Activated naive CD8-positive, alpha-beta T cell treated with anti-CD3 and anti-CD28 coated beads, Interleukin-2, amount 50 U/mL, for 24 hours (primary cell): ENCODE measurements at places on chromosomes 5 and 9.

- H3K4me1 ChIP-seq = peaks cover 19% of the 10 kb centered on the region
- peak overlapping the region; percentile 53 for H3K27ac ChIP-seq
- no peaks in the 10 kb centered on the region for H3K27me3 ChIP-seq
- no peak overlapping the region for H3K4me3 ChIP-seq
These were observed 513.4 kb upstream of the MEF2C start for GRCh38 chr5:89396278-89396954.

DNA sequence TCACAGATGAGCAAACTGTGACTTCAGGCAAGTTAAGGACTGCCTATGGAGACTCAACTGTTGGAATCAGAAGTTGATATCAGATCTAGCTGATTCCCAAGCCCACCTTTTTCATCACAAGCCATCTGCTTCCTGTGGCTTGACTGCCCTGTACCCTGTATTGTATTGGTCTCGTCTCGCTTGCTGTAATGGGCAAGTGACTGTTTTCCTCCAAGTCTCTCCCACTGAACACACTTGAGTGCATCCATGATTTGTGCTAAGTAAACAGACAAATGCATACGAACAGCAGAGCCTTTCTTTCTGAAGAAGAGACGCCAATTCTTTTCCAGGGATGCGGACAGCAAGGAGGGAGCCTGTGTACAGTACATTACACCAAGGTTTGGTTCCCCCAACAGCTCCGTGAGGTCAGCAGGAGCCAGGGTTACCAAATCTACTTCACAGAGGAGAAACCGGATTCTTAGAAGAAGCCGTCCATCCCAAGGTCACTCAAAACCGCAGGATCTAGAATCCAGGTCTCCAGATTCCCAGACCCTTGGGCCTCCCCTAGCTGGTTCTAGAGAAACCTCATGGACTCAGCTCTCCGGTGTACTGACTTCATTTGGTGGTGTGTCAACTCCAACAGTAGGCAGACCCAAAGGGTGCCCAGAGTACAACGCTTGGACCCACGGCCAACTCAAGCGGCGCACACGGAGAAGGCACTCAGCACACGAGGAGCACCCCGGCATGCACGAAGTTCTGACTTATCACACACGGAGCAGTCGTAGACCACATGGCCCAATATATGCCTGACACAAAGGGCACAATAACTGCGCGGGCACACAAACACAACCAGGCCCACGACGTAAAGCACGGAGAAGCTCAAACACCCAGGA is 1.1 kb downstream of the BAG1 start:
- H3K36me3 ChIP-seq = peaks cover 70% of the 10 kb centered on the region
- peak overlapping the region; percentile 96 for H3K4me3 ChIP-seq
- H3K27ac ChIP-seq = peak overlapping the region; percentile 95
- peaks cover 52% of the 10 kb centered on the region for H3K4me1 ChIP-seq
- peak; percentile 19 for DNase-seq
- H3K27me3 ChIP-seq = no peaks in the 10 kb centered on the region

DNA sequence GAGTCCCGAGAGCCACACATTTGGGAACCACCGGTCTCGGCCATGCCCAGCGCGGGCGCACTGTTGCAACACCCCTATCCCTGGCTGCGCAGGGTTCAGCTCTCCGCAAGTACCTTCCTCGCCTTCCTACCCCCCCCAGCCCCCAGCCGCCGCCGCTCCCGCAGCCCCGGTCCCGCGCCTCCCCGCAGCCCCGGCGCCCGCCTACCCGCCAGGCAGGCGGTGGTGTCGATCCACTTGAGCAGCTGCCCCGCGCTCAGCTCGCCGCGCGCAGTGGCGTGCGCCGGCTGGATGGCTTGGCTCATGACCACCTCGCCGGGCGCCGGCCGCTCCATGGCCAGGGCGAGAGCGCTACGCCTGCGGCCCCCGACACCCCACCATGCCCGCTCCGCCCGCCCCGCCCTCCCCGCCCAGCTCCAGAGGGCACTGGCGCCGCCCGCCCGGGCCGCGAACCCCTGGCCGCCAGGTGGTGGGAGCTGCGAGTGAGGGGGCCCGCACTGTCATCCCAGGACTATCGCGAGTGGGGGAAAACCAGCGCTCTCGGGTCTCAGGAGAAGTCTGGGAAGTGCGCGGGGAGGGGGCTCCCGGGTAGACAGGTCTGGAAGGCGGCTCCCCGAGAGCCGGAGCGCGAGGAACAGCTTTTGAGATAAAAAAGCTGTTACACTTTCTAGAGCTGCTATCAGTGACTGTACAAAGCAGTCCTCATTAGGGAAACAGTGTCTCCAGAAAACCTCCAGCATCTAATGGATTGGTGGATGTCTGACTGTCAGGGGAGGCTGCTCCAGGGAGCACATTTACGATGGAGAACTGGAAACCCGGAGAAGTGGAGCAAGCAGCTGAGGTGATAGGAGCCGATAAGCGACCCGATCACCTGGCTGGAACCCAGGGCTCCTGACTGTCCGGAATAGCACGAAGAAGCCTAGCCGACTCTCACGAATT is at the start of gene ACOT12:
Gene ACOT12 (minus strand): TSS at position 352 of the 936 bp plus-strand sequence. CDS start 20 bp downstream, at position 332.
- peak within 1 kb of the TSS; percentile 26 for H3K4me3 ChIP-seq
- peak; percentile 3 for DNase-seq
- H3K27ac ChIP-seq = no peak within 1 kb of the TSS
- peaks cover 8% of the 10 kb centered on the region for H3K4me1 ChIP-seq
- no peaks in the 10 kb centered on the region for H3K36me3 ChIP-seq

DNA sequence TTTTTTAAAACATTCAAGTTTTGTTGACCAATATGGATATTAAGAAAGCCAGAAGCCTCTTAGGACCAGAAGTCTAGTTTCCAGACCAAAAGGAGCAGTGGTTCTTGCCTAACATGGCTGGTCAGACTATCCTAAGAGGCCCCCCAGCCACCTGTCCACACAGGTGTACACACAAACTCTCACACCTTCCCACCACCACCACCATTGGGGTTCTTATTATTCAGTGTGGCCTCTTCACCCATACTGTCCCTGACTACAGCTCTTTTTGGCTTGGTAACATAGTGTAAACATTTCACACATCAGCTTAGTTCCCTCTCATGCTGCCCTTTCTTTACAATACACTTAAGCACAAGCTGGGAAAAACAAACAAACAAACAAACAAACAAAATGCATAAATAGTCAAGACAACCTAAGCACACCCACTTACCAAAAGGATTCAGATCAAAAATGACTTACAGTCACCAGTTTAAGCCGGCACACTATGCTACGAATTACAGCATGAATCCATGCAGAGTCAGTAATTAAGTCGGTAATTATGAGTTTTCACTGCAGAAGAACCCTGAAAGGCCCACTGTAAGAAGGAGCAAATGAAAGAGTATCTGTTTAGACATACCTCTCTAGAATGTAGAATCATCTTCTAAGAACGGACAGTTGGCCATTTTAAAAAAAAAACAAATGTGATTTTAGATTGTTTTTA is 9.5 kb downstream of the LHFPL2 start:
- DNase-seq = no peak
- peaks cover 8% of the 10 kb centered on the region for H3K27me3 ChIP-seq
- no peaks in the 10 kb centered on the region for H3K4me1 ChIP-seq
- H3K4me3 ChIP-seq = no peak overlapping the region

DNA sequence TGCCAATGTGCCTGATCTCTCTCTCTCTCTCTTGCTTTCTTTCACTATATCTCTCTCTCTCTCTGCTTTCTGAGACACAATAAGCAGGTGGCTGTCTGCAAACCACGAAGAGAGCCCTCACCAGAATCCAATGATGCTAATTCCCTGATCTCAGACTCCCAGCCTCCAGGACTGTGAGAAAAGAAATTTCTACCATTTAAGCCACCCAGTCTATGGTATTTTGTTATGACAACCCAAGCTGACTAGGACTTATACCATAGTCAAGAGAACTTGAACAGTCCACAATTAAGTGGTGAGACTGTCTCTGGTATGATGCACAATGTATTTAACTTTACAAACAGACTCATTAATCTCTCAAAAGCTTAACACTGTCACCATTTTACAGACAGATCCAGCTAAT is 67.0 kb downstream of the NFIB start:
- no peak overlapping the region for H3K4me3 ChIP-seq
- no peaks in the 10 kb centered on the region for H3K4me1 ChIP-seq
- no peaks in the 10 kb centered on the region for H3K27me3 ChIP-seq
- no peaks in the 10 kb centered on the region for H3K36me3 ChIP-seq

DNA sequence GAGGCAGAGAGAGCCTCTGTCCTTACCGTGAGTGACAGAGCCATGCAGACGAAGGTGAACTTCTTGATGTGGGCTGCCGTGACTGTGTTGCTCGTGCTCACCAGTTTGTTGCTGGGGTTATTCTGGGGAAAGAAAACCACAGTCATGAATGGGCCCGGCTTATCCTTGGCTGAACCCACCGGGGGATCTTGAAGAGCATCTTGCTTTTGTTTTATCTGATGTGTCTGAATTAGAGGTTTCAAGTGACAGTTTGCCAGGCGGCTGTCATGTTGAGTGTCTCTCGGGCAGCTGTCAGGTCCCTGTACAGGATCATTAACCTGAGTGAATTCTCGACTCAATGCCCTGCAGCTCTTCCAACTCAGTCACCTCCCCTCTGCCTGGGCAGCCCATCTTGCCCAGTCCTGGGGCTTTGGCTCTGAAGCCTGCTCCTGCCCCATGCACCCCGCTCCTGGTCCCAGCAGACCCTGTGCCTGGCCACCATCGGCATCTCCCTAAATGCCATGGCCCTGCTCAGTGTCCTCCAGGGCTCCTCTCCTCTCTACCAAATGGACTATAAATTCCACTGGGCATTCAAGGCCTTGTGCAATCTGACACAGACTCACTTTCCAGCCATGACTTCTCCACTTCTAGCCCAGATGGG is 77.4 kb downstream of the OTULIN start:
- DNase-seq = no peak
- H3K27ac ChIP-seq = peak overlapping the region; percentile 3
- H3K4me1 ChIP-seq = peaks cover 22% of the 10 kb centered on the region
- H3K4me3 ChIP-seq = no peak overlapping the region
- peaks cover 26% of the 10 kb centered on the region for H3K36me3 ChIP-seq

- H3K4me1 ChIP-seq = peaks cover 3% of the 10 kb centered on the region
- no peak for DNase-seq
- H3K4me3 ChIP-seq = no peak overlapping the region
- H3K27ac ChIP-seq = no peak overlapping the region
- no peaks in the 10 kb centered on the region for H3K27me3 ChIP-seq
These were observed 27.1 kb downstream of the FRMD3 start for GRCh38 chr9:83511051-83511450.

GRCh38 chr5:97750576-97750975 is 567.5 kb upstream of the RIOK2 start:
- no peak for DNase-seq
- H3K4me1 ChIP-seq = no peaks in the 10 kb centered on the region
- no peaks in the 10 kb centered on the region for H3K36me3 ChIP-seq
- H3K4me3 ChIP-seq = no peak overlapping the region
- H3K27ac ChIP-seq = no peak overlapping the region

GRCh38 chr5:95620870-95621838 is 1.3 kb downstream of the GPR150 start:
- DNase-seq = peak; percentile 60
- no peaks in the 10 kb centered on the region for H3K27me3 ChIP-seq
- H3K27ac ChIP-seq = peak overlapping the region; percentile 77
- peak overlapping the region; percentile 70 for H3K4me3 ChIP-seq

DNA sequence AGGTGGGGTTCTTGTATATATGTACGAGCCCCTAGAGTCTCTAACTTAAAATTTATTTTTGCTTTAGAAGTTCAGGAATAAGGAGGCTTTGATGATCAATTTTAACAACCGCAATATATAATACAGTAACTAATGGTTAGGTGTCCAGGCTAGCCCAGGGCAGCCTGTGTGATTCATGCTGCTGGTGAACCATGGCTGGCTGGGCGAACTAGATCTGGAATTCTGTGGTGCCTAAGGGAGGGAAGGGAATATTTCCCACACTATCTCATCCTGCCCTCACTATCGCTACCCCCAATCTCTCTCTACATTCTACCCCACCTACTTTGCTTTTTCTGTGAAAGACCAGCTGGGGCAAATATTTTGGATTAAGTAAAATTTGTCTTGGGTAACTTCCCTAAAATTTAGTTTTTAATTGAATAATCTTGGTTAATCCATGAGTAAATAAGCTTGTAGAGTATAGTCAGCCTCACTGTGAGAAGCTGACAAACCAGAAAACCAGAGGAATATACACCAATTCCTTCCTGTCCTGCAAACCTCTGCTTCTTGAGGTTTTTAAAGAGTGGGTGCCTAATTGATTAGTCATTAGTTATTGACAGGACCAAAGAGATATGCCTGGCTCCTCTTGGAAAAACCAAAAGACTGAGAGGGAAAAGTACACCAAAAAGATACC is 115.1 kb upstream of the CCDC152 start:
- H3K4me3 ChIP-seq = no peak overlapping the region
- H3K36me3 ChIP-seq = no peaks in the 10 kb centered on the region
- DNase-seq = no peak
- no peaks in the 10 kb centered on the region for H3K4me1 ChIP-seq

DNA sequence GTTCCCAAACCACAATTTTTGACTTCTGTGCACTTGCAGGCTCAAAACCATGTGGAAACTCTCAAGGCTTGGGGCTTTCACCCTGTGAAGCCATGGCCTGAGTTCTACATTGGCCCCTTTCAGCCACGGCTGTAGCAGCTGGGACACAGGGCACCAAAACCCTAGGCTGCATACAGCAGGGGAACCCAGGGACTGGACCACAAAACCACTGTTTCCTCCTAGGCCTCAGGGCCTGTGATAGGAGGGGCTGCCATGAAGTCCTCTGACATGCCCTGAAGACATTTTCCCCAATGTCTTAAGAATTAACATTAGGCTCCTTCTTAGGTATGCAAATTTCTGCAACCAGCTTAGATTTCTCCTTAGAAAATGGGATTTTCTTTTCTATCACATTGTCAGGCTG is 312.1 kb upstream of the TUSC1 start:
- no peaks in the 10 kb centered on the region for H3K4me1 ChIP-seq
- H3K27ac ChIP-seq = no peak overlapping the region
- H3K4me3 ChIP-seq = no peak overlapping the region

GRCh38 chr5:125232779-125233230 is 486.4 kb upstream of the ZNF608 start:
- no peak overlapping the region for H3K4me3 ChIP-seq
- no peaks in the 10 kb centered on the region for H3K4me1 ChIP-seq
- H3K36me3 ChIP-seq = no peaks in the 10 kb centered on the region
- H3K27ac ChIP-seq = peak overlapping the region; percentile 16
- no peaks in the 10 kb centered on the region for H3K27me3 ChIP-seq

DNA sequence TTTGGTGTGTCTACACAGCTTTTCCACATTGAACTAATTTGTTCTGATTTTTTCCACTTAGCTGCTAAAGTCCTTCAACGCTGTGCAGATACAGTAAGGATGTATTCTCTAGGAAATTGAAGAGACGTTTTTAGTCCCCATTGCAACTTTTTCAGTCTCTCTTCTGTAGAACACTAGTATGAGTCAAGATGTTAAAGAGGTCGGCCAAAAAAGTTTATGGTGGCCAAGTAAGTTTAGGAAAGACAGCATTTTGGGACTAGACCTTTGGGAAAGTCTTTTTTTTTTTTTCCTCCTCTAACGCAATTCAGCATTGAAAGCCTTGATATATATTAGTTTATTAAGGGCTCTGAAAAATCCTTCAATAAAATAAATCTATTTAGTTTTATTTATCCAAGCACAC is 243.5 kb upstream of the FBXL7 start:
- no peaks in the 10 kb centered on the region for H3K4me1 ChIP-seq
- no peak overlapping the region for H3K4me3 ChIP-seq
- DNase-seq = no peak
- H3K36me3 ChIP-seq = no peaks in the 10 kb centered on the region
- no peaks in the 10 kb centered on the region for H3K27me3 ChIP-seq

GRCh38 chr9:104993291-104993963 is 65.5 kb upstream of the ABCA1 start:
- no peaks in the 10 kb centered on the region for H3K36me3 ChIP-seq
- no peak for DNase-seq
- H3K4me3 ChIP-seq = no peak overlapping the region
- peaks cover 32% of the 10 kb centered on the region for H3K4me1 ChIP-seq
- no peak overlapping the region for H3K27ac ChIP-seq

- H3K27me3 ChIP-seq = no peaks in the 10 kb centered on the region
- H3K36me3 ChIP-seq = no peaks in the 10 kb centered on the region
- no peak overlapping the region for H3K27ac ChIP-seq
These were observed 86.1 kb downstream of the SEMA6A start for GRCh38 chr5:116488356-116489041.
